ENCODE measurements at places on chromosomes 11 and 22. TPM values are rescaled to one million over a fixed set of nuclear protein-coding genes. Genes with fewer than 3 reads are reported as not detected.
A peak's percentile ranks its signal among the peaks of the same experiment; 100 is the strongest.

GRCh38 chr11:6258571-6259081, 1.0 kb upstream of the CCKBR start:
- DNase-seq: no peak

GRCh38 chr11:16441461-16441860, 85.1 kb upstream of the SOX6 start:
- no peak for DNase-seq

DNA sequence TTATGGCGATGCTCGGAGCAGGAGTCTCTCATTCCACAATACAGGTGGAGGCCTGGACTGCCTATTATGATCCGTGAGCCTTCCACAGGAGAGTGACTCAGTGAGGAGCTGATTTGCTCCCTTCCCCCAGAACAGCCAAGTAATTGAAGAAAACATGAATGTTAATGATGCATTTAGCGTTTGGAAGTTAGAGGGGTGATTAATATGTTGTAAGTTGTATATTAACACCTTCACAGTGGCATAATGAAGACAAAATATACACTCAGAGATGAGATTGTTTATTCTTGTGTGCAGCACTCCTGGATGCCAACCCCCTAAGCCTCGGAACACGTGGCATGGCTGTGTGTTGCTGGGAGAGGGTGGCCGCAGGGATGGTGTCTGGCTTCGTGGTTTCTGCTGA, 98.6 kb downstream of the GRIK4 start:
- no peak for DNase-seq

The EXPH5 gene
- total RNA-seq: 0.07 TPM

- no peak for DNase-seq
These were observed 89.8 kb downstream of the MN1 start for GRCh38 chr22:27711756-27712155.

- no peak for DNase-seq
These were observed 2.7 kb upstream of the CBX6 start for GRCh38 chr22:38874529-38875222.

GRCh38 chr11:61994981-61995380, 27.5 kb upstream of the FTH1 start:
- DNase-seq: no peak

The ACER3 gene
- 11.7 TPM for total RNA-seq

The PDE3B gene
- 4.7 TPM for total RNA-seq

GRCh38 chr11:46038529-46038928, 82.7 kb downstream of the PHF21A start:
- DNase-seq: no peak

DNA sequence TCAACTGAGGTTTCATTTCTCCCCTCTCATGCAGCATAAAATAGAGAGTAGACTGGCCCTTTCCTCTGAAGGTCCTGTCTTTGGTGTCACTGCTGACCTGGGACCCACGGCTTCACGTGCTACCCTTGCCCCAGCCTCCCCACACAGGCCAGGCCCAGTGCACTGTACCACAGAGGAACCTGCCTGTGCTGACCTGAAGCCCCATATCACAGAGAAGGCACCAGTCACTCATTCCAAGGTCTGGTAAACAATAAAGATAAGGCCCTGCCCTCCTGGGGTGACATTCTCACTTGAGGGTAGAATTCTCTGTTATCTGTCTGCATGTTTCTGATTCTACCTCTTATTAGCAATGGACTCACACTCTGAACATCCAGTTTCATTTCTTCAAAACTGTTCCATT, 51.3 kb downstream of the RPL27A start:
- no peak for DNase-seq

The FOLH1 gene
- total RNA-seq: not detected

DNA sequence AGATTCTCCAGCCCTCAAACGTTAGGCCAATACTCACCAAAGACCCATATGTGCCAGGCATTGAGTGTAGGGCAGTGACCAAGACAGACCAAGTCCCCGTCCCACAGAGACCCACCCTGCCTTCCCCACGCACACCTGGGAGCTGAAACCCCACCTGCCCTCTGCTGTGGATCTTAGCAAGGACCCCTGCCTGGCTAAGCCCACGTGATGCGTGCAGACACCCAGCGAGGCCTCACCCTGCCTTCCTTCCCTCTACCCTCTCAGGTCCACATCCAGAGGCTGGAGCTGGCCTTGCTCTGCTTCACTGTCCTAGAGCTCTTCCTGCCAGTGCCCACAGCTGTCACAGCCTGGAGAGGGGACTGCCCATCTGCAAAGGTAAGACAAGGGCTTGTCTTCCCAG, 10.2 kb downstream of the MS4A10 start:
- no peak for DNase-seq

- no peak for DNase-seq
These were observed 125.6 kb downstream of the BRD1 start for GRCh38 chr22:49702068-49702397.

- peak; percentile 96 for DNase-seq
These were observed 49.3 kb downstream of the CABIN1 start for GRCh38 chr22:24060375-24060788.

- DNase-seq: no peak
These were observed 3.9 kb downstream of the TANGO2 start for GRCh38 chr22:20024650-20025397.

The CADM1 gene
- 2.8 TPM for total RNA-seq

- no peak for DNase-seq
These were observed 11.1 kb upstream of the VWCE start for GRCh38 chr11:61306221-61306620.

The HORMAD2 gene
- not detected for total RNA-seq

The LRP4 gene
- 1.9 TPM for total RNA-seq

The BARX2 gene
- not detected for total RNA-seq

DNA sequence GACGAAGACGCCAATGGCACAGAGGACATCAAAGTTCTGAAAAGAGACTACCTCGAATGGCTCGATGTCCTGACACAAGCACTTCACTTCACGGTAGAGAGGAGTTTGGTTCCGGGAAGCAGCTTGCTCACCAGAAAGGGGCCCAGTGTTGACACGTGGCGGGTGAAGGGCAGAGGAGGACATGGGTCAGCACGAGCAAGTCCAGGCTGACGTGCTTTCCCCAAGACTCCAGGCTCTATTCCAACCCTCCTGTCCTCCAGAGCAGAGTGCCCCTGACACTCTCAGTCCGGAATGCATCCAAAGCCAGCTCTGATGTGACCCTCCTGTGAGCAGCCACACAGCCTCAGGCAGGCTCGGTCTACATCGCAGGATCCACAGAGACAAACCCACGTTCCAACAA, 77.5 kb upstream of the BID start:
- DNase-seq: no peak

DNA sequence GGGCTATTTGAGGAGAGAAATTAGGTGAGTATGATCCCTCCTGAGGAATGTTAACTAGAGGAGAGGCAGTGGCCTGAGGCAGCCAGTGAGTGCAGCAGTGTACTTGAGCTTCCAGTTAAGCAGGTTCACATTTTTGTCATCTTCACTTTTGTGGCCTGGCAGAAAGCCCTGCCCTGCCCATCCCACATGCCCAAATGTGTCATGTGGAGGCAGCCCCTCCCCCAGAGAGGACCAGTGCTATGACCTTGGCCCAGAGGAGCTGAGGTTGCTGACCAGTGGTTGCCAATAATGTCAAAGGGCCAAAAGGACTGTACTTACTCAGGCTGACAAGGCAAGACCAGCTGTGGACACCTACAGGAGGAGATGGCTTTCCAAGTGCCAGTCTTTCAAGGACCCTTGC, 17.6 kb upstream of the GRK2 start:
- no peak for DNase-seq

DNA sequence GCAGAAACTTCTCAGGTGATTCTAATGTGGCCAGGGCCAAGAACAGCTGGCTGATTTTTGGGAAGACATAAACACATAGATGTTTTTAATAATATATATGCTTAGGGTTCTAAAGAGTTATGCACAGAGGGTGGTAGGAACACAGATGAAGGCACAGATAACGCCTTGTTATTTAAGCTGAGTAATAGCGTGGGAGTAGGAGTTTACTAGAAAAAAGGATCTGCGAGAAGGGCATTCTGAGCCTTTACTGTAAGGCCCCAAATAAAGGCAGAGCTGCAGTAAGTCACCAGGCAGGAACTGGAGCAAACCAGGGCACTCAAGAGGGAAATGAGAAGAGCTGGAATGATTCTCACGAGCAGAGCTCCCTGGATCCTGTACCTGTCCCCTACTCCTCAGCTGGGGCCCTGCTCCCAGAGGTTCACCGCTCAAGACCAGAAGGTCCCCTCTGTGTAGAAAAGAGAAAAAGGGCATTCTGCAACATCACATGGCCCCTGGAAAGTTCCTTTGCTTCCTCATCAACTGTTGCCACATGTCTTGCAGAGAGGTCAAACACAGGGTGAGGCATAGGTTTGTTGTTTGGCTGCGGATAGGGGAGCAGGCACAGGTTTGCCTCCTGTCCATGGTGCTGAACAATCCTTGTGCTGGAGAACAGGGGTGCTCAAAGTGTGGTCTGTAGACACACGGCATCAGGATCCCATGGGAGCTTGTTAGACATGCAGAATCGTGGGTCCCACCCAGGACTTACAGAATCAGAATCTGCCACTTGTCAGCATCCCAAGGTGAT, 125.7 kb downstream of the TENM4 start:
- DNase-seq: no peak

DNA sequence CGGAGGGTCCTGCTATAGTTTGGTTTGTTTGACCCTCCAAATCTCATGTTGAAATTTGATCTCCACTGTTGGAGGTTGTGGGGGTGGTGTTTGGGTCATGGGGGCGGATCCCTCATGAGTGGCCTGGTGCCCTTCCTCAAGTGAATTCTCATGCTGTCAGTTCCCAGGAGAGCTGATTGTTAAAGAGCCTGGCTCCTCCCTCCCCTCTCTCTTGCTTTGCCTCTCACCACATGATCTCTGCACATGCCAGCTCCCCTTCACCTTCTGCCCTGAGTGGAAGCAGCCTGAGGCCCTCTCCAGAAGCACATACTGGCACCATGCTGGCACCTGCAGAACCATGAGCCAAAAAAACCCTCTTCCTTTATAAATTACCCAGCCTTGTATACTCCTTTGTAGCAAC, 7.1 kb downstream of the TSPAN18 start:
- DNase-seq: no peak

The PDGFD gene
- 10.0 TPM for total RNA-seq

The CAPN1 gene
- total RNA-seq: 203 TPM

The HBG1 gene
- total RNA-seq: not detected

- DNase-seq: no peak
These were observed at the start of gene GRAP2 for GRCh38 chr22:39900306-39901227. TSS of gene GRAP2 (plus strand) at chr22:39901084. CDS start at chr22:39947107, 46,023 bp downstream.

DNA sequence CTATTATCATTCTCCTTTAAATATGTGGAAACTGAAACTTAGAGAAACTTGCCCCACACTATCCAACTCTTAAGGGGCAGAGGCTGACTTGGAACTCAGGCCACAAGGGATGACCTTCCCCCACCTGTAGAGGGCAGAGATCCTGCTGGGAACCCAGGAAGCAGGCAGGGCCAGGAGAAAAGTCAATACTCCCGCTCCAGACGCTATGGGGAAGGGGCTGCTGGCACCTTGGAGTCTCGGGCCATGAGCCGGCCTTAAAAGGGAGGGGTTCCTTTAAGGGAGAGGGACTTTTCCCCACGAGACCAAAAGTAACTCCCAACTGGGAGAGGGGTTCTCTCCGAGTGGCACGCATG, 620 bp upstream of the ANO5 start:
- no peak for DNase-seq

GRCh38 chr22:44955102-44955501, 54.7 kb downstream of the PHF21B start:
- DNase-seq: no peak

DNA sequence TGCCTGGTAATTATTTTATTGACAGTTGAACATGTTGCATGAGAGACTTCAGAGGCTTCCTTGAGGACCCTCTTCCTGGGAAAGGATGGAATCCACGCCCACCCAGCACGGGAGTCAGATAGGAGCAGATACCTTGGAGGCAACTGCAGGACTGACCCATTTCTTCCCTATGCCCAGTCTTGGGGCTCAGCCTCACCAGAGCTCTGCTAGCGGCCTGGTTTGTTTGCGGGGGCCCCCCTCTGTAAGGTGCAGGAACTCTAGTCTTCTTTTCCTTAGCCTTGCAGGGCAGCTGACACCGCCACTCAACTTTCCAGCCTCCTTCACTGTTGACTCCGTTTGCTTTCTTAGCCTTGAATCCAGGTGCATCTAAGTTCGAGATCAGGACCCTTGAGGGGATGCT, 1032.8 kb downstream of the BRD1 start:
- no peak for DNase-seq

The CD3G gene
- not detected for total RNA-seq

DNA sequence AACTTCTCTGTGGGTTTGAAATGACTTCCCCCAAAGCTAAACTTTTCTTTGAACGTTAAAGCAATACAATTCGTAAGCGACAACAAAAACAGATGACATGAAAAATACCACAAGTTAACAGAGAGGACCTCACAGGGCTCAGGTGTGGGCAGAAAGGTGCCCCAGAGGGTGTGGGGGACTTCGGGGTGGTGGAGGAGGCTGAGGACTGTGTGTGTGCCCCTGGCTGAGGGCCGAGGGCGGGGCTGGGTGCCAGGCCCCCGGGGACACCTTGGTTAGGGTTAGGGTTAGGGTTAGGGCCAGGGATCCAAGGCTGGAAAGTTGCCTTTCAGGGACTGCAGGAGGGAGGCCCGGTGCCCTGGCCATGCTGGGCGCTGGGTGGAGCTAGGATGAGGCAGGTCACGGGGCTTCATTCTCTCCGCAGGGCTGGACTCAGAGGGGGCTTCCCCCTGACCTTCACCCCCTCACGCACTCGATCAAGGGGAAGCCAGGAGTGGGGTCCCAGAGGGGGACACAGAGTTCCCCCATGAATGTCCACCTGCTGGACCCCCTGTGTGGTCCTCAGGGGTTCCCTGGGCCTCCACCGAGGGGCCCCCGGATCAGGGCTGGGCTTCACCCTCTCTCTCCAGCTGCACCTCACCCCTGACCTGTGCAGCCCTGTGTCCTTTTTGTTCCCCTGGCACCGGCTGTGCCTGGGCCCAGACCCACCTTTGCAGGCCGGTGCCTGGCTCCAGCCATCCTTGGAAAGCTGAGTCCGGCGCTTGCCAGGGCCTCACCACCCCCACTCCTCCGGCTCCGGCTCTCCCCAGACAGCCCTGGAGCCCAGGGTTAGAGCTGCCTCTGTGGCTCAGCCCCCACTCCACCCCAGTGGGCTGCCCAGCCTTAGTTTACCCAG, 7.0 kb downstream of the TNNI2 start:
- no peak for DNase-seq

- DNase-seq: no peak
These were observed 866 bp downstream of the GP1BB start for GRCh38 chr22:19723983-19724827.
